Activated naive CD8-positive, alpha-beta T cell treated with anti-CD3 and anti-CD28 coated beads, Interleukin-2, amount 10 ng/mL, durations not matched to agents 7 days and 5 days (primary cell): ENCODE measurements at places on chromosomes 5 and 9. TPM values are rescaled to one million over a fixed set of nuclear protein-coding genes. Genes with fewer than 3 reads are reported as not detected.

DNA sequence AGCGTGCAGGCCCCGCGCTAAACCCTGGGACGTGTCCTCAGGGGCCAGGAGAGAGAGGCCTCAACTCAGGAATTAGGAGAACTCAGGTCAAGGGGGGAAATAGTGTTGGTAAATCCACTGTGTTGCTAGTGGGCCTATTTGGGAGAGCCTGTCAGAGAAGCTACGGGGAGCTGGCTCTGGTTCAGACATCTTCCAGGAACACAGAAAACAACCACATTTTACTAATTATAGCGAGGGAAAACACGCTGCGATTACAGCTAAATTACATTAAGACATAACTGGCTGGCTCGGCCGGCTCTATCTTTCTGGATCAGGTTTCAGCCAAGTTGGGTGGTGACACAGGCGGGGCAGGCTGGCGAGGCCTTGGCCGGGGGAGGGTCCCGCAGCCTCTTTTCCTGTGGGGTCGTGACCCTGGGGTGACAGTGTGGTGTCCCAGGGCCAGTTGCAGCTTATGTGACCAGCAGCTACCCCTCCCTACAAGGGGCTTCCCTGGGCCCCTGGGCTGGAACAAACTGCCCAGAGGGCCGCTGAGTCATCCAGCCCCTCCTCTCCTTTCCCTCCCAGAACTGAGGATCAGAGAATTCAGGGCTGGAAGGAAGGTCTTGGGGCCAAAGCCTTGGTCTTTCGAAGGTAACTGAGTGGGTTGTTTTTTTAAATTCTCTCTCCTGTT, 75.1 kb downstream of the FGF18 start:
- no peak for DNase-seq

DNA sequence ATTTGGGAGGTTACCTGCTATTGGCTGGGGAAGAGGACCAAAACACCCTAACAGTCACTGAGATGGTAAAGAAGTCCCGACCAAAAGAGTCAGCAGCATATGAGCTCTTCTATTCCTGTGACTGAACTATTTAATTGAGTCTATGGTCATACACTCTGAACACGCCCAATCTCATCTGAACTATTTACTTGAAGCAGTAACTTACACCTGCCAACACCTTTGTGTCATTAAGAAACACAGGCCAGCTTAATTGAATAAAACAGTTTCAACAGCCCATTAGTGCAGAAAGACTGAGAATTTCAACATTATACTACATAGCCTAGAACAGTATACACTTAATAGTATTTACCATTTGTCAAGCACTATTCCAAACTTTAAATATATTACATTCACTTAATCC, 47.8 kb downstream of the NR6A1 start:
- DNase-seq, result no peak

DNA sequence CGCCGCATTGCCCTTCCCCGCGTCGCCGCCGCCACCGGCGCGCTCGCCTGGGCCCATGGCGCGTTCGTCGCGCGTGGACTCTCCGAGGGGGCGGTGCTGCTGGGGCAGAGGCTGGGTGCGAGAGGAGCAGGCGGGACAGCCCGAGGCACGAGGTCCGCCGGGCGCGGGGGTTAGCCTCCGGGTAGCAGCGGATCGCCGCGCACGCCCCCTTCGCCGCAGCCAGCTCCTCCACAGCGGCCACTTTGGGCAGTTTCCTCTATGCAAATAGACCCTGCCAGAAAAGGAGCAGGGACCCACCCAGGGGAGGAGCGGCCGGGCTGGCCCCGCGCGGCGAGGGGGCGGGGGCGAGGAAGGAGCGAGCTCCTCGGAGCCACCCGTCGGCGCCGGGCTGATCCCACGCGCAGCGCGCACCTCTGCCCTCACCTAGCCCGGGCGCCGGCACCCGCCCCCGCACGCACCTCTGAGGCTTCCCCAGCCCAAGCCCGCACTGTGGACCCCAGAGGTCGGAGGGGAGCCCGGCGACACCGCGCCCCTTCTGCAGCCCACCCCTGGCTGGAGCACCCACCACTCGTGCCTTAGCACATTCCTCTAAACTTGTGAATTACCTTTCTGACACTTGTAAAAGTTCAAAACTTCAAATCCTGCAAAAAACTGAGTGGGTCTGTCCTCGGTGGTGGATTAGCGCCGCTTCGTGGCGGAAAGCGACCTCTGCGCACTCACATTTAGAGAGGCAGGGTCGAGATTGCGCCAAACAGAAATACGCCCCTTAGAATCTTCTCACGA, at the start of gene COL23A1:
COL23A1 (minus strand) TSS at position 253 of the 783 bp plus-strand sequence.
- DNase-seq, result peak; percentile 68

DNA sequence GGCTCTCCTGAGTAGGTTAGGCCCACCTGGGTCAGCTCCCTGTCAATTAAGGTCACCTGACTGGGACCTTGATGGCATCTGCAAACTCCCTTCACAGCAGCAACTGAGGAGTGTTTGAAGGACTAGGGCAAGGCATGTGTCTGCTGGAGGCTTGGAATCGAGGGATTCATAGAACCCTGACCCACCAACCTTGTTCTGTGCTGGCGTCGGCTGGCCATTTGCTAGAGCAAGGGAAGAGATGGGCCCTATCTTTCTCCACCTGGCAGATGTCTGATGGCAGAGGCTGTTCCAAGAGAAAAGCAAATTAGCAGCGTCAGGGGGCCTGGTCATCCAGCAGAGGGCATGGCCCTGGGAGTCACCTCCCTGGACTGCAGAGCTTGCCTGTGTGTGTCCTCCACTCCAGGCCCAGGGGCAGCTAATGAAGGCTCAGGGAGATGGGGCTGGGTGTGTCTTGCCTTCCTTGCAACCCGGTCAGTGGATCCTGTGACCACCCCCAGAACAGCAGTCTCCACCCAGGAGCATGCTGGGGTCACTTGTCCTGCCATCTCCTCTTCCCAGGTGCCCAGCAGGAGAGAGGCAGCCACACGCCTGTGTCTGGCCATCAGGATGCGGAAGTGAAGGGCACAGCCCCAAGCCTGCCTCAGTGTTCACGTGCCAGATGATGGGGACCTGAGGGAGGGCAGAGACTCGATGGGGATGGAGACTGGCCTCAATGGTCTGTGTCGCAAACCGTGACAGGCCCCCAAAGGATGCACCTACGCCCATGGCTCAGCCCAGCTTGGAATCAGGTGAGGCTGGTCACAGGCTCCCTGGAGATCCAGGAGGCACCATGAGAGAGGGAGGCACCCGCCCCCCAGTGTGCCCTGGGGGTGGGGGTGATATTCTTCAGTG, 53.9 kb downstream of the BARX1 start:
- DNase-seq, result peak; percentile 9

DNA sequence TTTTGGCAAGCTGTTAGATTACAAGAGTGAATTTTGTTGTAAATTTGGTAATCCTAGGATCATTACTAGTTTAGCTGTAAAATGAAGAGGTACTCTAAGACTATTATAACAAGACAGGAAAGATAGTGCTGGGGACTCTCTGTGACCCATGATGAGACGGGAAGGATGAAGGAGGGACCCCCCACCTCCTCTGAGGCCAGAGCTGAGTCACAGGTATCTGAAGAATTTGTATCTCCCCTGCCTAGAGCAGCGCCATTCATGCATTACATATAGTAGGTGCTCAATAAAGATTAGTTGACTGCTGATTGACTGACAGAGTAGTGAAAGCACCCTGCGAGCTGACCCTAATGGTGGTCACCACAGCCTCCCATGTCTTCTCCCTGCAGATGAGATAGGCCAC, 202.8 kb downstream of the SNX18 start:
- DNase-seq, result no peak

DNA sequence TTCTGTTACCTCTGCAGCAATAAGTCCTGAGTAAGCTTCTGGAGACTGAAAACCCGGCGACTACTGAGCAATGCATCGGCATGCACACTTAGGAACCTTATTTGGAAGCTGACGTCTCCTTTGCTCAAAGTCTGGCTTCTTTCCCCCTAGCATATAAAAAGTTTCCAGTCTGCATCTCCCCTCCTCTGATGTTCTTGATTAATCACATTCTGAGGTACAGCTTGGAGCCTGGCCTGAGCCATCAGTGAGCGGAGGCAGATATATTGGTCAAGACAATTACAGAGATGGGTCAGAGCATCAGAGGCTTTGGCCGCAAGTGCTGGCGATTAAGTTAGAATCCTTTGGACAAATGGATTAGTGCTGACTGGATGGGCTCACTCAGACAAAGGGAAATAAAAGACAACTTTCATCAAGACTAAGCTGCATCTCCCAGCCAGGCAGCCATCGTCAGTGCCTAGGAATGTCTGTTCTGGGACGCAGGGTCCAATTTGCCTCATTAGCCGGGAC, 140.7 kb downstream of the MTX3 start:
- DNase-seq, result no peak

DNA sequence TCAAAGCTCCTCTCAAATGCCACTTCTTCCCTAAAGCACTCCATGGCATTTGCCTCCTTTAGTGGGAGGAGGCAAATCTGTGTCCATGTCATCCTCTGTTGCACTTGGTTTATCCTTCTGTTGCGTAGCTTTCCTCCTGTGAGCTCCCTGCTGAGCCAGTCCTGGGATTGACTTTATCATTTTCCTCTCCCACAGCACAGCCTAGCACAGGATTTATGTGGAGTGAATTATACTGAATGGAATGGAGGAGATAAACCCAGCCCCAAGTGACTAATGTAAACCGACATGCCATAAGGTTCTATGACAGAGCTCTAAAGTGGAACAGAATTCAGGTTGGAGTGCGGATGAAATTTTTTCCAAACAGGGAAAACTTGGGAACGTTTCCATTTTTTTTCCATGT, 26.4 kb upstream of the TOMM5 start:
- DNase-seq, result no peak

DNA sequence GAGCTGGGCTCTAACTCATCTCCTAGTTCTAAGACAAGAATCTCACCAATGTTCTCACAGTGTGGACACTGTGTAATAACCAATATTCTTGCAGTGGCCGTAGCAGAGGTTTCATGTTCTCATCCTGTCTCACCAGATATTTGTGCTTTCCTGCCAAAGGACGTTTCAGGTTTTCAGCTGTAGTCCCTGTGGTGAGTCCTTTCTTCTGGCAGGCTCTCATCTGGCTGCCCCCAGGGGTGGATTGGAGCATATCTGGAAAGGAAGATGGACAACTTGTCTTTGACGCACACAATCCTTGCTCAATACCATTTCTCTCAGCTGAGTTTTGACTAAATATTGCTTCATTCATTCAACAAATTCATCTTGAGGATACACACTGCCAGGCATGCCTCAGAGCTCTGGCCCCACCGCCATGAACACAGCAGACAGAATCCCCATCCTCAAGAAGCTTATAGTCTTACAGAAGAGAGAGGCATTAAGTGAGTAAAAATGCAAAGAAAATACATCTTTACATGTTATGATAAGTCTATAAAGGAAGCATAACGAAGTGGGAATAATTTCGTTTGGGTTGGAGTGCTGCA, 33.8 kb upstream of the NEURL1B start:
- no peak for DNase-seq

GRCh38 chr9:71250581-71250980, 129.2 kb upstream of the TRPM3 start:
- DNase-seq, result no peak

Gene PRDM9
- total RNA-seq, result not detected

Gene CCDC180
- total RNA-seq, result 7.8 TPM

Gene GABRA6
- not detected for total RNA-seq

Gene SLC46A2
- total RNA-seq, result not detected

Gene GAPT
- total RNA-seq, result not detected
